A673 (cell line): ENCODE measurements at places on chromosomes 2 and 18.

DNA sequence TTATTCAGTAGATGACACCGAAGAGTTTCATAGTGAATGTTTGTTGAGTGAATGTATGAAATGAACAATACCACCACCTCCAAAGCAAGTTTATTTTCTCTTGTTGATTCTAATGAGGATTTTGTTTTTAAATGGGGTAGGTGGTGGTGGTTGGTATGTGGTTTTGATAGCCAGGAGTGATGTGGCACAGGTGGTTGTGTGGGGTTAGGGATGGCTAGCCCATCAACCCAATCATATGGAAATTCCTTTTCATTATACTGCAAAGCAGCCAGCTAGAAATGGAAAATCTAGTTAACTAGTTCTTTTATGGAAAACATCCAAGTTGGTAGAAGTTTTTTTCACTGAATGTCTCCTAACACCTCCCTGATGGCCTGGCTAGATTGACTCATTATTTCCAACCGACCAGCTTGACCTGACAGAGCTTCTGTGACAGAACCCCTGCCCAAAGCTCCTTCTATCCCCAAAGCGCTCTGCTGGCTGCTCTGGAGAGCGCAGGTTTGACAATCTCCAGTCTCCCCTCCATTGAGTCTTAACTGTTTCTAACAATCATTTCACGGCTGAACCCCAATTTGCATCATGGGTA, 376.9 kb downstream of the MTX2 start:
- H3K27ac ChIP-seq = no peak overlapping the region
- no peaks in the 10 kb centered on the region for H3K36me3 ChIP-seq

DNA sequence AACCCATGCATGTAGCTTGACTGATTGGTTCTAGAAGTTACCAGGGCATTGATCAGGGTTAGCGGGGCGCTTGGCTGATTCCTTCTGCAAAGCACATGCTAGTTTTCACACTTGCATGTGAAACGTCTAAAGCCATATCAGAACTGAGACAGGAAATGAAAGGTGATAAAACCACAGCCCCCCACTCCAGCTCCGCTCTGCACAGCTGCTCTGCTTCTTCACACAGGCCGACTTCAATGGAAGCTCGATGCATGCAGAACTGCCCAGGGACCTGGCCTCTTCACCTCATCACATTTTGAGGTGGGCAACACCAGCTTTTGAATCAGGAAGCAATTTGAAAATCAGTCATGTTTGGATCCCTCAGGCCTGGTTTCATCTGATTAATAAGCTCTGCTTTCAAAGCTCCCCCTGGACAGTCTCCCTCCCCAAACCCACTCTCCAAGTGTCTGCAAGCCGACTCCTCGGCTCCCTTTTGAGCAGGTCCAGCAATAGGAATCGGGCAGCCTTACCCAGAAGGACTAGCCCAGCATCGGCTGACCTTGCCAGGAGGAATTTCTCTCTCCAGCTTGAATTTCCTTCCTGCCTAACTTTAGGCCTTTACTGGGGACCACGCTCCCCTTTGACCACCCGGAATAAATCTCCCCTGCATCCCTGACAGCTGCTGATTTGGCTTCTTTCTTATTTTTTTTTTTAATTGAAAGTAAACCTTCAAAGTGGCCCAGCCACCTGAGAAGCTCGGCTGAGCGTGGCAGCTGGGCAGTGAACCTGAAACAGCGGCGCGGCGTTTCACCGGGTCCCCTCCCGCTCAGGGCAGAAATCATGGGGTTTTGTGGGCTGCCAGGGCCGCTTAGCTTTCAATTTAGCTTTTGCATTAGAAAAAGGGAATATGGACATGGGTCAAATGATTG, 31.7 kb downstream of the HRH4 start:
- H3K36me3 ChIP-seq = no peaks in the 10 kb centered on the region
- no peaks in the 10 kb centered on the region for H3K4me1 ChIP-seq
- peaks cover 5% of the 10 kb centered on the region for H3K27me3 ChIP-seq
- no peak for DNase-seq
- no peak overlapping the region for H3K4me3 ChIP-seq
- no peak overlapping the region for H3K27ac ChIP-seq

GRCh38 chr18:3319399-3319798, 57.5 kb downstream of the MYL12B start:
- no peaks in the 10 kb centered on the region for H3K27me3 ChIP-seq
- DNase-seq = no peak
- H3K4me1 ChIP-seq = peaks cover 16% of the 10 kb centered on the region
- H3K27ac ChIP-seq = no peak overlapping the region
- H3K36me3 ChIP-seq = no peaks in the 10 kb centered on the region
- no peak overlapping the region for H3K4me3 ChIP-seq

DNA sequence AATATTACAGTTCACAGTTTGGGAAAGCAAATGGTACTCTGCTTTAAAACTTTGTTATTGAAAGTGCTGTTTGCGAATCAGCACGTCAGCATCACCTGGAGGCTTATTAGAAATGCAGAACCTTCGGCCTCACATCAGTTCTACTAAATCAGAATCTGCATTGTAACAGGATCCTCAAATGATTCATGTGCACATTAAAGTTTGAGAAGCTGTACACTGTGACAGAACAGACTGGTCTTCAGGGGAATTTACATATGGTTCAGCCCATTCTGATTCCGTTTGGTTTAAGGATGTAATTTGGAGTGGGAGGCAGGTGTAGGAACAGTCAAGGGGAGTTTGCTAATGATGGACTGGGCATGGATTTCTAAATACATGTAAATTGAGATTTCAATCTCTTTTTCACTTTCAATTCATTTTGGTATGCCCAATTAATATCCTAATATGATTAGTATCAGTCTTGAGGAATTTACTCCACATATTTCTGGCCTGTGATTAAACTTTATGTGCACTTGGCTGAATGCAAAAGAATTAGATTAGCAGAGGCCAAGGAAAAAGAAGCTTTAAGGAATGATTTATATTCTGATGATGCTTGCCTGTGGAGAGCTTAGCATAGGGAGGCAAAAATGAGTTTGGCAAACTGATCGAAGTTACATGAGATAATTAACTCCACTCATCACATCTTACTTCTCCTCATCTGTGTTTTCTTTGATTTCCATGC, 248.8 kb downstream of the XIRP2 start:
- H3K4me1 ChIP-seq = peaks cover 13% of the 10 kb centered on the region
- no peak for DNase-seq
- H3K4me3 ChIP-seq = no peak overlapping the region
